ENCODE measurements at places on chromosomes 5 and 9.

GRCh38 chr9:93869088-93869487 lies 86.1 kb downstream of the BARX1 start:
- DNase-seq, result no peak

DNA sequence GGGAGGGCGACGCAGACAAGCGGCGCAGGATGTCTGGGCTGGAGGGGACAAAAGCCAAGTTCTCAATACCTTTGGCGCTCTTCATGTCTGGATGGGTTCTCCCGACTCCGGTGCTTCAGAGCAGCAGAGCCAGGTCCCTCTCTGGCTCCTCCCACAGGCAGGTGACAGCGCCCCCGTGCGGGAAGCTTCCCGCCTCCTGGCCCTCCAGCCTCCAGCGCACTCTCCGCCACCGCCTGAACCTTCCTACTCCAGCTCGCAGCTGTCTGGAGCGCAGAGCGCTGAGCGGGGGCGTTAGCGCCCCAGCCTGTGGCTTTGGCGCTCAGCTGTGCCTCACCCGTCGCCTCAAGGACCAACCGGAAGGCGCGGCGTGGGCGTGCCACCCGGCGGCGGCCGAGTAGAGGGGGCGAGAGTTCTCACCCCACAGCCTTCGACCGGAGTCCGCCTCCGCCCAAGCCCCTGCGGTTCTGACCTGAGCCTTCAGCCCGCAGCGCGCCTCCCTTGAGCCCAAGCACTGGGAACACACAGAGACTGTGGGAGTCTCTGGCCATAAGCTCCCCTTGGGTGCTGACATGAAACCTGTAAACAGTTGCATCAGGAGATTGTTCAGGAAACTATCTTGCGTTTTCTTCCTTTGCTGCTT lies at the start of gene SLCO4C1:
Gene SLCO4C1, minus strand, starts transcription at position 107 of the 640 bp plus-strand sequence. Its CDS starts 22 bp downstream, at position 85.
- peak; percentile 96 for DNase-seq

DNA sequence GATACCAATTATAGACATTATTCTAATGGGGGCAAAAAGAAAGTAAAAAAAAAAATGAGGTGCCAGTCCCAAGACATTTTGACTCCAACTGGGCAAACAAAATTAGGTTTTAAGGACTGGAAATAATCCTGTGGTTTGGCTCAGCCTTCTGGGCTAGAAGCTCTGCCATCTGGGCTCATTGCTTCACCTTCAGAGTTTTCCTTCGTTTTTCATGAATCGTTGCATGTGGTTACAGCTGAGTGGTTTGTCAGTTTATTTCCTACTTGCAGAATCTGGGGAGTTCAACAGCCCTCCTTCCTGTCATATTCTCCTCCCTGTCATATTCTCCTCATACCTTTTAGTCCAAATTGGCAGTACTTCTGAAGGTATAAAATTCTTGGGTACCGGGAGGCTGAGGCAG lies 12.0 kb downstream of the UGT3A2 start:
- DNase-seq, result no peak

- no peak for DNase-seq
These were observed 115.9 kb upstream of the FCN2 start for GRCh38 chr9:134764473-134765269.

DNA sequence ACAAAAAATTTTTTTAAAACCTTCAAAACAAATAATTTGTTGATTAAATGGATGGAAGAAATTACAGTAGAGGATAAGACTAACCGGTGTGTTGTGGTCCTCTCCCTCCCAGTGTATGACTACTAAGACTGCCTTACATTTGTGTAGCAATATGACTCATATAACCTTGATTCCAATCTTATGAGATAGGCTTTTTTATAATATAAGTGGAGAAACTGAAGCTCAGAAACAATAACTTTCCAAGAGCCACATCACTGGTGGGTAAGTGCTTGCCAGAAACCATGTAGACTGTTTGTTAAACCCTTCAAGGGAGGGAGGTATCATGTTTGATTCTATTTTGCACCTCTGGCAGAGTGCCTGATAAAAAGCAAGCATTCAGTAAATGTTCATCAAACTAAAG lies 47.5 kb downstream of the NLN start:
- no peak for DNase-seq

DNA sequence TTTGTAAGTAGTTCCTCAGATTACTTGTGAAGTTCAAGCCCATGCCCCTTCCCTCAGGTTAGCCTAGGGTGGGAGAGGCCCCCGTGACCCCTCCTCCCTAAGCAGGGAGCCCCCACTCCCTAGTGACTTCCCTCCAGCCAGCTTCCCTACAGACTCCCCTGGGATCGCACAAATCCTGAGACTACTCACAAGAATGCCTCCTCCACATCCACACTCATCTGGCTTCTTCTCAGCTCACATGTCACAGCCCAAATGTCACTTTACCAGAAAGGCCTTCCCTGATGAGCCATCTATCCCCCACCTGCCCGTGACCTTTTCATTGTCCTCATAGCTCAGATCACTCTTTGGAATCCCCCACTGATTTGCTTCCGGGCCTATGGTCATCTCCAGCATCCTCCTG lies 96.7 kb upstream of the ARAP3 start:
- no peak for DNase-seq

- DNase-seq, result no peak
These were observed 94.4 kb upstream of the IL6ST start for GRCh38 chr5:56088967-56089829.

GRCh38 chr9:89481538-89481915 lies 16.4 kb downstream of the SEMA4D start:
- DNase-seq, result no peak

GRCh38 chr9:123336959-123337358 lies 19.0 kb upstream of the CRB2 start:
- DNase-seq, result no peak

GRCh38 chr5:136998854-136999357 lies 500.2 kb downstream of the SPOCK1 start:
- no peak for DNase-seq

DNA sequence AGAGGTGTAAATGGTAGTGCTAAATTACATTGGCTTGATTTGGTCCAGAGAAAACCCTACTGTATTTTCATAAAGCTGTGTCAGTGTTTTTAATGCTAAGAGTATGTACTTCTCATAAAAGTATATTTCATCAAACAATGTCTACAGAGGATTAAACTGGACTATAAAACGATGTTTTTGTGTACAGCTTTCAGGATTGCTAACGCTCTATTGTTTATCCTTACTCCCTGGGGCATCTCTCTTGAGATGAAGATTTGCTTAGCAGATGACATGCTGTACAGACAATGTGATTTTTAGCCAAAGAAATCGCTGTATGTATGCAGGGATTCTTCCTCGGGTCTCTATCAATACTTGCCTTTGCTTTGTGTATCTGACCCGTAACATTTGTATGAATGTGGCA lies 216.0 kb downstream of the FBXL7 start:
- no peak for DNase-seq

DNA sequence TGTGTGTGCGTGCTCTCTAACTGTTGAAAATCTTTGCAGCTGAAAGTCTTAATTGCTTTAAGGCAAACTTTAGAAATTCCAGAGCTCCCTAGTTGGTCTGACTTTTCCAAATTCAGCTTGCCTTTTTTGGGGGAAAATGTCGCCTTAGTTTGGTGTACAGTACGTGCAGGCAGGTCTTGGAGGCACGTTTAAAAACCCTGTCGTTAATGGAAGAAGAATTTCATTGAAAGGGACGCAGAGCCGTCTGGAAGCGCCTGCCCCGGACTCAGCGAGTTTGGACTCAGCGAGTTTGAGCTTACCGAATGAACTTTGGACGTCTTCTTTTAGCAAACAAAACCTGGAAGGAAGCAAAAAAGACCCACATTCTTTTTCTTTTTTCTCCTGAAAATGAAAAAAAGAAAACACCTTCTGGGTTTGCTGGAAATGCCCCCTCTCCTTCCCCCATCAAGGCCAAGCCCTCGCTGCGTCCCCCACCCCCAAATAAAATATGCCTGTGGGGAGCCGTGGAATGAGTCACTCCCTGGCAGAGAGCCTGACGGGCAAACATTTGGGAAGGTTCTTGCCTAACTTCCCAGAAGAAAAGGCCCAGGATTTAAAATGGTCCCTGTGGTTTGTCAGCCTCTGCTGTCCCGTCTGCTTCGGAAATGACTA lies 1.5 kb downstream of the NEK6 start:
- DNase-seq, result no peak

DNA sequence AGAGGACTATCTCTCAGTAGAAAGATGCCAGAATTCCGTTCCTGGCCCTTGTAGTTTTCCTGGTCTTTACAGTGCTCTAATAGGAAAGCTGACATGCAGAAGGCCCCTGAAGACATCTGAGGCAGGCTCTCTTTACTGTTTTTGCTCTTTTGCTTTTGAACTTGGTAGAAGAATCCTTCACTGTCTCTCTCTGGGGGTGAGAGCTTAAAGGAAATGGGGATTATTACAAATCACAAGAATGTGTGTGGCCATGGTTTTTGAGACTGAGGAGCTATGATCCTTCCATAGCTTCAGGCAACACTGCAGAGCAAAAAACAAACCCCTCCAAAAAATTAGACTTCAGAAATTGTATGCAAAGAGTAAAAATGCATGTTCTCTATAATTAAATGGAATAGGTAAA lies 89.2 kb downstream of the PPIC start:
- no peak for DNase-seq

DNA sequence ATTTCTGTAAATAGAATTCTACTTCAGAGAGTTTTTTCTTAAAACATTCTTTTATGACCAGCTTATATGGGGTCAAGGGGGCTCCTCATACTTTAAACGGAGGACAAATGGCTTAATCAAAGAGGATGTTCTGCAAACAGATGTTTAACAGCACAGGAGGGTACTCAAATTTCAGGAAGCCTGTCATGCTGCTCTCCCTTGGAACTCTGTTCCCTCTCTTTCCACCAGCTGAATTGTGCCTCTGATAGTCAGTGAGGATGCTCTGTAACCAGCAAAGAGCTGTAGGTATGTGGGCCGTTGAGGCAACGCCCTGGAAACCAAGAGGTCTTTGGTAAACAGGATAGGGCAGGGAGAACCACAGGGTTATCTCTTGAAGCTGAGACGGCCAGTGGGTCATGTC lies 161.1 kb downstream of the C5orf15 start:
- no peak for DNase-seq

DNA sequence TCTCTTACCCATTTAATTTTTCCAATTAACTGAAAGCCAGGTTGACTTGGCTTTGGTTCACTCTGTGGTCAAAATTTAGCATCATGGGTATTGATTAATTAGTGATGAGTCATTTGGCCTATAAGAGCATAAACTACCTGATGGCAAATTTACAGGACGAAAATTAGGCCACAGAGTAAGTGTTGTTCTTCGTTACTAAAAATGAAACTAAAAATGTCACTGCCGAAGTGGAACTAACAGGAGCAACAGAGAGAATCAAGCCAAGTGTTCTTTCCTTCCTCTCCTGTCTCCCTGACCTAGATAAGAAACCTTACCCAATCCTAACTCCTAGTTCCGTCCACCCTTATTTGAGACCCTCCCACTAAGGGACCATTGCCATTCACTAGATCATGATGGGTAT lies 176.9 kb downstream of the RAB3C start:
- DNase-seq, result no peak

DNA sequence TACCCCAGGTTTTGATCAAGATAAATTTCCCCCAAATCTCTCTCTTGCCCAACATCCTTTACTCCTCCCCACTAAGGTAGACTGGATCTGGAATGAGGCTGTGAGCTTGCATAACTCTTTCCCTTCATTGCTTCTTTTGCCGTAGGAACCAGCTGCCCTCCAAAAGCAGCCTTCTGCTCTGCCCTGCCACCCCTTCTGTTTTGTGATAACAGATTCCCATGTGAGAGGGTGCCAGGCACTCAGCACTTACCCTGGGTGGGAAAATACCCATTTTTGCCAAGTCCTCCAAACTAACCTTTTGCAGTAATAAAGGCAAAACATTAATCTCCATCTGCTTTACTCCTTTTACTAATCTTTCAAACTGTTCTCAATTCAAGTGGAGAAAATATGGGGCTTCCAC lies 182.6 kb downstream of the ASTN2 start:
- DNase-seq, result no peak

DNA sequence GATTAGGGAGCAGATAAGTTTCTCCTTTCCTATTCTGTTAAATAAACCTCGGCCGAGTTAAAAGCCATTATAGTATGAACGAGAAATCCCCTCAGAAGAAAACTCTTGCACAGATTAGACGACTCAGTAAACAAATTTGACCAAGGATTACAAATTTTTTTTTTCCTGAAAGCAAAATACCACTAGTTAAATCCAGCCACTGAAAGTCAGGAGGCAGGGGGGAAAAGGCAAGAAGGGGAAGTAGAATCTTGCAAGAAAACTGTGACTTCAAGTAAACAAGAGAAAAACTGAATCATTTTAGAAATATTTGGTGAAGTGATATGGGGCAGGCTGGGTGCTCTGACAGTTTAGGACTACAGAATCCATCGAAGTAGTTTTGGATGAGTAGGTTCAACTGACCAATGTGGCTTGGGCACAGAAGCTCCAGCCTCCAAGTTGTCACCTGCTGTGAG lies 251.0 kb downstream of the DENND1A start:
- DNase-seq, result no peak

DNA sequence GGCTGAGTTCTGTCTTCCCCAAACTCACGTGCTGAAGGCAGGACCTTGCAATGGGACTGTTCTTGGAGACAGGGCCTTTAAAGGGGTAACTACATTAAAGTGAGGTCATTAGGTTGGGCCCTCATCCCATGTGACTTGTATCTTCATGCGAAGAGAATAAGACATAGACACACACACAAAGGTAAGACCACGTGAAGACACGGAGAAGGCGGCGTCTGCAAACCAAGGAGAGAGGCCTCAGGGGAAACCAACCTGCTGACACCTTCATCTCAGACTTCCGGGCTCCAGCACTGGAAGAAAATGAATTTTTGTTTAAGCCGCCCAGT lies 50.7 kb upstream of the KCNMB1 start:
- no peak for DNase-seq

DNA sequence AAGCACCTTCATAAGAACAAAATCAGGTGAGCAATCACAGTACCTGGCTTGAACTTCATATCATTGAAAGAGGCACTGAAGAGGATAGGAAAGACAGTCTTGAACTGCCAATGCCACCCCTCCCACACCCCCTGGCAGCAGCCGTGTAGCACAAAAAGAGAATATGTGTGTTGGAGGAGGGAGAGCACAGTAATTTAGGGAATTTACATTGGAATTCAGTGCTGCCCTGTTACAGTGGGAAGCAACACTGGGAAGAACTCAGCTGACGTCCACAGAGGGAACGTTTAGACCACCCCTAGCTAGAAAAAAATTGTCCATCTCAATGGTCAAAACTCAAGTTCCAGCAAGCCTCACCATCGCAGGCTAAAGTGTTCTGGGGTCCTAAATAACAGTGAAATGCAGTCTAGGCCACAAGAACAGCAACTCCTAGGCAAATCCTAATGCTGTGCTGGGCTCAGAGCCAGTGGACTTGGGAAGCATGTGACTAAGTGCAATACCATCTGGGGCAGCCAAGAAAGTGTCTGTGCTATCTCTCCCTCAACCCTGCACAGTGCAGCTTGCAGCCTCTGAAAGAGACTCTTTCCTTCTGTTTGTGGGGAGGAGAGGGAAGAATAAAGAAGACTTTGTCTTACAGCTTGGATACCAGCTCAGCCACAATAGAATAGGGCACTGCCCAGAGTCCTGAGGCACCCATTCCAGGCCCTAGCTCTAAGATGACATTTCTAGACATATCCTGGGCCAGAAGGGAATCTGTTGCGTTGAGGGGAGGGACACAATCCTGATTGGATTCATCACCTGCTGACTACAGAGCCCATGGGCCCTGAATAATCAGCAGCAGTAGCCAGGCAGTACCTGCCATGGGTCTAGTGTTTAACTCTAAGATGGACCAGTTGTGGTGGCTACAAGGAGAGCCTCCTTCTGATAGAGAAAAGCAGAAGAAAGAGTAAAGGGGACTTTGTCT lies 62.1 kb upstream of the VLDLR start:
- no peak for DNase-seq

- no peak for DNase-seq
These were observed 61.8 kb upstream of the STXBP1 start for GRCh38 chr9:127550282-127550681.

- no peak for DNase-seq
These were observed 17.9 kb upstream of the NDUFB6 start for GRCh38 chr9:32590898-32591297.
